ELR (cell line): ENCODE measurements at places on chromosomes 13 and 19.

- DNase-seq = peak; percentile 23
These were observed 1081.9 kb downstream of the SLITRK1 start for GRCh38 chr13:82800391-82800790.

- peak; percentile 16 for DNase-seq
These were observed 196.1 kb upstream of the MAB21L1 start for GRCh38 chr13:35672611-35673010.

GRCh38 chr19:19542507-19542906, 4.4 kb downstream of the CILP2 start:
- DNase-seq = no peak

- DNase-seq = no peak
These were observed 23.1 kb downstream of the PNPLA6 start for GRCh38 chr19:7558667-7559066.

DNA sequence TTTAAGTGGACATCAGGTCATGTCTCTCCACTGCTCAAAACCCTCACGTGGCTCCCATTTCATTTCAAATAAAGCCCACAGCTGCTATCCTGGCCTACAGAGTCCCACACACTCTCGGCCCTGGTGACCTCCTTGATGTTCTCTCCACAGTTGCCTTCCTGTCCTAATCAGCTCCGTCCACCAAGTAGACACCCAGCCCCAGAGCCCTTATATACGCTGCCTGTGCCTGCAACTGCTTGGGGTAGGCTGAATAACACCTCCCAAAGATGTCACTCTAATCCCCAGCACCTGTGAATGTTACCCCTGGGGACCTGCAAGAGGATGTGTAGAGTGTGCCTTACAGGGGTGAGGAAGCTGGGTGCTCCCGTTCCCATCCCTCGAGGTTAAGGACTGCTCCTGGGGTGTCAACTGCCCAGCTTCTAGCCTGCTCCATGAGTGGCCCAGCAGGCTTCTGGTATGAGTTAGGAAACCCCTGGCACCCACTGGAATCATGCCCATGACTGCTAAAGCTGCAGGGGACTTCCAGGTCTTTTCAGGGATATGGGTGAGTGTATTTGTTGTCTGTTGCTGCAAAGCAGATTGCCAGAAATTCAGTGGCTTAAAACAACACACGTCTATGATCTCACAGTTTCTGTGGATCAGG, 6.0 kb downstream of the FAM187B start:
- DNase-seq = no peak

DNA sequence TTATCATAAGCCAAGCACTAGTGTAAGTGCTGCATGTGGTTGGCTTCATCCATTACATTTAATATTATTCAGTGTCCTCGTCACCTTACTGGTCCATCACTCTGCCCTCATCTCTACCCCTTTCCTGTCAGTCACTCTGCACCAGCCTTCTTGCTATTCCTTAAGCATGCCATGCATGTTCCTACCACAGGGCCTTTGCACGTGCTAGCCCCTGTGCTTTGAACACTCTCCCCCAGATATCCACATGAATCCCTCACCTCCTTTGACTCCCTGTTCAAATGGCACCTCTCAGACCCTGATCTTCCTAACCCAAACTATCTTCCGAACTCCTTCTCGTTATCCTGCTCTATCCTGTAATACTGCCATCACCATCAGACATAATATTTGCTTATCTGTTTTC, 3.2 kb upstream of the RELB start:
- DNase-seq = no peak

GRCh38 chr19:5255602-5256231, 84.9 kb downstream of the PTPRS start:
- DNase-seq = no peak

DNA sequence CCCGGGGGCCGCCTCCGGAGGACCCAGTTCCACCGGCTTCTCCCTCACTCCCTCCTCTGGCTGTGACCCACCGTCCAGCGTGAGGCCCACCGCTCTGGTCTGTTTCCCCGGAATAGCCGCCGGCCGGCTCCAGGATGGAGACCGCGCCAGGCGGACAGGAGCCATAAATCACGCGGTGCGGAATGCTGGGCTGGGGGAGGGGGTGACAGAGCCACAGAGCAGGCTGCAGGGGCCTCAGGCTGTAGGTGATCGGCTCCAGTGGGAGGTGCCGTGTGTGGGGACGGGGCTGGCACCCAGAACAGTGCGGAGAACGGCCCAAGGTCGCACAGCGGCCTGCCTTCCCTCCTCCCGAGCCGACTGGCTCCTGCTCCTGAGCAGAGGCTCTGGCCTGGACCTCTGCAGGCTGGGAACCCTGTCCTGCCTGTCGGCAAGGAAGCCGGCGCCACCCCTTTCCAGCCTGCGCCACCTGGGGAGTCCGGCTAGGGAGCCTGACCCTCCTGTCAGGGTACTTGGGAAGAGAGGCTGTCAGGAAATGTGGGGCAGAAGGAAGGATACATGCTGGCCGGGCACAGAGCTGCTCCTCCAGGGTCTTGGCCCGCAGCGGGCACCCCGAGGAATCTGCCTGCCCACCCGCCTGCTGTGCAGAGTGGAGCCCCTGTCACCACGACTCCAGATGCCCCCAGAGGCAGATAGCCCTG, 8.3 kb downstream of the PIAS4 start:
- DNase-seq = no peak

DNA sequence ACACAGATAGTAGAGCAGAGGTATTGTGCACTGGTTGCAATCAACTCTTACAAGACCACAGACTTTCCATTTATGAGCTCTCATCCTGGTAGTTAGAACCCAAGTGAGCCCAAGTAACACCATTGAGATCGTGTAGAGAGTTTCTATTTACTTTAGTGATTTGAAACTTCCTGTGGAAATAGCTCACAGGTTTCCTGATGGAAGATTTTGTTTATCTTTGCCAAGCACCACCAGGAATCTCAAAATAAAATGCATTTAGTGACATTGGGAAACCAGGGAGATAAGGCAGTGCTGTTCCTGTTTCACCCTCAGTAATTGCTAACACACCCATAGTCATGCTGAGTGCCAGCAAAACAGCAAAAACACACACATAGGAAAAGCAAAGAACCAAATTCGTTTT, 102.5 kb downstream of the FLT1 start:
- DNase-seq = no peak

DNA sequence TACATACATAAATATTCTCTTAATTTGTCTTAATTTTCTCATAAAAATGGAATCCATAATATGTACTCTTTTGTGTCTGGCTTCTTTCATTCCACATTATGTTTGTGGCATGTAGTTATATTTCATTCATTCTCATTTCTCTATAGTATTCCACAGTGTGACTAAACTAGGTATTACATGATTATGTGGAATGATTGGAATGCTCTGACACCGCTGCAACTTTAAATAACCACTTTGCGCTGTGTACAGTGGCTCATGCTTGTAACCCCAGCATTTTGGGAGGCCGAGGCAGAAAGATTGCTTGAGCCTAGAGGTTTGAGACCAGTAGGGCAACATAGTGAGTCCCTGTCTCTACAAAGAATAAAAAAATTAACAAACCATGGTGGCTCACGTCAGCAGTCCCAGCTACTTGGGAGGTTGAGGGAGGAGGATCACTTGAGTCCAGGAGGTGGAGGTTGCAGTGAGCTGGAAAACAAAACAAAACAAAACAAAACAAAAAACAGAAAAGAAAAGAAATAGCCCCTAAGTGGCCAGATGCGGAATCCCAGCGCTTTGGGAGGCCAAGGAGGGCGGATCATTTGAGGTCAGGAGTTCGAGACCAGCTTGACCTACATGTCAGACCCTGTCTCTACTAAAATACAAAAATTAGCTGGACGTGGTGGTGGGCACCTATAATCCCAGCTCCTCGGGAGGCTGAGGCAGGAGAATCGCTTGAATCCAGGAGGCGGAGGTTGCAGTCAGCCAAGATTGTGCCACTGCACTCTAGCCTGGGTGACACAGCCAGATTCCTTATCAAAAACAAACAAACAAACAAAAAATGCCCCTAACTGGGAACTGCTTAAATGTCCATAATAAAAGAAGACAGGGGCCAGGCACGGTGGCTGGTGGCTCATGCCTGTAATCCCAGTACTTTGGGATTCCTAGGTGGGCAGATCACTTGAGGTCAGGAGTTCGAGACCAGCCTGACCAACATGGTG, 8.0 kb upstream of the SAE1 start:
- DNase-seq = peak; percentile 85

- peak; percentile 79 for DNase-seq
These were observed 67.3 kb downstream of the TRPM4 start for GRCh38 chr19:49224879-49225278.

- DNase-seq = no peak
These were observed 20.7 kb downstream of the IZUMO4 start for GRCh38 chr19:2117215-2117960.

DNA sequence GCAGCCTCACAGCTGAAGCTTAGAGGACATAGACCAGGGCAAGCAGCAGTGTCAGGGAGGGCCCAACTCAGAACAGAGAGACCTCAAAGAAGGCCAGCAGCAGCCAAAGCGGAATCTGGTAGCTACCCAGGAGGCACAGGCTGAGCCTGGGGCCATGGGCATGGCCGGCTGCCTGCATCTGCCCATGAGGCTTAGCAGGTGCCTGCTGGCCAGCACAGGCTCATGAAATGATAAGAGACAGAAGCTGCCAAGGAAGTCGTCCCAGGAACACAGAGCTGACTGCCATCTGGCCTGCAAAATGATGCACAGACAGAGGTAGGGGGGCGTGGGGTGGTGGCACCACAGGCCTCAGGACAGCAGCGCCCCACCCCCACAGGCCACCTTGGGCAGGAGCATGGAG, 29.2 kb downstream of the TUBA3C start:
- DNase-seq = no peak

DNA sequence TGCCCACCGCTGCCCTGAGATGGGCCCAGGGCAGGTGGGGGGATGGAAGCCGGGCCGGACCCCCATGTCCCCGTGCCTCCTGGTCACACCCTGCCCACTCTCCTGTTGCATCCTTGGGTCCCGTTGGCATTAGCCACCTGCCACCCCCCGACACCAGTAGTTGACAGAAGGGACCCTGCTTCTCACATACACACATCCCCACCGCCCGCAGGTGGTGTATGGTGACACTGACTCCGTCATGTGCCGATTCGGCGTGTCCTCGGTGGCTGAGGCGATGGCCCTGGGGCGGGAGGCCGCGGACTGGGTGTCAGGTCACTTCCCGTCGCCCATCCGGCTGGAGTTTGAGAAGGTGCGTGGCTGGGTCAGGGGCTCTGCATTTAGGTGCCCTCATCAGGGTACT, 5.2 kb upstream of the SPIB start:
- no peak for DNase-seq
